Fibroblast of skin of abdomen (primary cell): ENCODE measurements at places on chromosomes 1 and 21.

GRCh38 chr21:36004441-36004840 lies 55.9 kb downstream of the SETD4 start:
- peak; percentile 44 for DNase-seq

GRCh38 chr1:226887006-226887405 lies 16.6 kb downstream of the PSEN2 start:
- DNase-seq = no peak

- DNase-seq = no peak
Measured at GRCh38 chr21:31886915-31887314, 14.1 kb downstream of the HUNK start.

- DNase-seq = no peak
Measured at GRCh38 chr1:89553157-89553556, 28.5 kb downstream of the LRRC8B start.

DNA sequence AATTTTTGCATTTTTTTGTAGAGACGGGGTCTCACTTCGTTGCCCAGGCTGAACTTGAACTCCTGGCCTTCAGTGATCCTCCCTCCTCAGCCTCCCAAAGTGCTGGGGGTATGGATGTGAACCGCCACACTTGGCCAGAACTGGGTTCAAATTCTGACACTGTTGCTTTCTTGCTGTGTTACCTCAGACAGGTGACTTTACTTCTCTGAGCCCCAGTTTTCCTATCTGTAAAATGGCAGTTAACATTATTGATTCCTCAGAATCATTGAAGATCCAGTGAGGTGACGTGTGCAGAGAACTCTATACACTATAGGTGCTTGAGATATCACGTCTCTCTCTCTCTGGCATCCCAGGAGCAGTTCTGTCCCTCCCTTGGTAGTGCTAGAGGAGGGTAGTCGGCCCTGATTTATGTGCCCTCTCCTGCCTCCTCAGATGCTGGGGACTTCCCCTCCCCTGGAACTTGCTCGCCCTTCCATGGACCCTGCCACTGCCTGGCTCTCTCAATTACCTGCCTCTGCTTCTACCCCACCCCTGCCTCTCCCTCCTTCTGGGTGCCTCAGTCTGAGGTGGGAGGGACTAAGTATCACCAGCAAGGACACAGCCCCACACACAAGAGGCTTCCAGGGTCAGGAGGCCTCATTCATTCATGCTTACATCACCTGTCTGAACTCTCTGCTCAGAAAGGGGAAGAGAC lies 2.8 kb upstream of the HPCA start:
- DNase-seq = no peak
